ENCODE measurements at places on chromosomes 12 and 14.

DNA sequence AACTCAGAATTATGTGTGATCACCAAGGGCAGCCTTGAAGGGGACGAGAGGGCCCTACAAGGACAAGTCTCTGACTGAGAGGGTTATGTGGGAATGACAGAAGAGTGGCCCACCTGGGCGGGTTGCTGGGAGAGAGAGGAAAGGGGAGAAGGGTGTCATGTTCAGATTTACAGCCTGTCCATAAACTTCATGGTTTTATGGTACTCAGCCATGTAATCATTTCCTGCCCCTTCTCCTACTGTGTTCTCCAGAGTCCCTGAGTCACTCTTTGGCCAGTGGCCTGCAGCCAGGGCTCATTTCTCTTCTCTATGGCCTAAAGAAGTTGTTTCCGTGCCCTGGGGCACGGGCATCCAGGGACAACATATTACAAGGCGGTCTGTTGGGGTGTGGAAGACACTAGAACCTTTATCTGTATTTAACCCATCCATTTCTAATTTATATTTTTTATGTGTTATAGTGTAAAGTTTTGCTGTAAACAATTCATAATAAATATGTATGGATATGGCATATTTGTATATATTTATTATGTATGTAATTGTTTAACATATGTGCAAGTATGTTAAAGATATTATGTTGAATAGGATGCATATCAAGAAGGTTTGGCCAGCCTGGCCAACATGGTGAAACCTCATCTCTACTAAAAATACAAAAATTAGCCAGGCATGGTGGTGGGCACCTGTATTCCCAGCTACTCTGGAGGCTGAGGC, 26.9 kb downstream of the DDX47 start:
- DNase-seq, result no peak

- DNase-seq, result no peak
Measured at GRCh38 chr14:39181693-39182047, 6.6 kb downstream of the PNN start.

DNA sequence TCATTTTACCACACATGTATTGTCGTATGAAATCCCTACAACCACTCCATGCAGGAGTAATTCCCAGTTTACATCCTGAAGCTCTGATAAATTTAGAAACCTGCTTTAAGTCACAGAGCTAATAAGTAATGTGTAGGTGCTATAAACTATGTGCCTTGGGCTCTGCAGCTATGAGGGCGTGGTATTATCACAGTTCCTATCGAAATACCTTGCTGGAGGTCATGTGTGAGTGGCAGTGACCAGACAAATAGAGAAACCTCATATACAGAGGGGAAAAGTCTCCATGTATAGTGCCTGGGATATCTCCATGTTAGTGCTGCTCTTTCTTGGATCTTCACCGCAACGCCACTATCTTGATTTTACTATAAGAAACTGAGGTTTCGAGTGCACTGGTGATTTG, 883 bp upstream of the TBC1D15 start:
- no peak for DNase-seq

GRCh38 chr14:106315436-106315835, 789.1 kb downstream of the TMEM121 start:
- no peak for DNase-seq

GRCh38 chr14:90341784-90342183, 10.0 kb upstream of the NRDE2 start:
- DNase-seq, result no peak

DNA sequence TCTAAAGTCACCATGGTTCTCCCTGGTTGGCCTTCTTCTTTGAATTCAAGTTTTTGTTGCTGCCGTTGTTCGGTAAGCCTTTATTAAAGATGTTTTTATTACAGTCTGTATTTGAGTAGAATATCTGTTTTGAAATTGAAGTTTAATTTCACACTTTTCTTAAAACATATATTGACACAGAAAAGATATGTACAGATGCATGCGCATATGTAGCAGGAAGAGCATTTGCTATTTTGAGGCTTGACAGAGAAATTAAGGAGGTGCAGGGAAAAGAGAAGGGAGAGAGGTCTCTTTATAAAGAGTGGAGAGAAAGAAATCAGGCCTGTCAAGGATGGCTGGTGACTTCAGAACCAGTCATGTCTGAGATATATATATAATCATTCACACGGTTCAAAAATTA, 46.0 kb upstream of the TRIM9 start:
- DNase-seq, result no peak

DNA sequence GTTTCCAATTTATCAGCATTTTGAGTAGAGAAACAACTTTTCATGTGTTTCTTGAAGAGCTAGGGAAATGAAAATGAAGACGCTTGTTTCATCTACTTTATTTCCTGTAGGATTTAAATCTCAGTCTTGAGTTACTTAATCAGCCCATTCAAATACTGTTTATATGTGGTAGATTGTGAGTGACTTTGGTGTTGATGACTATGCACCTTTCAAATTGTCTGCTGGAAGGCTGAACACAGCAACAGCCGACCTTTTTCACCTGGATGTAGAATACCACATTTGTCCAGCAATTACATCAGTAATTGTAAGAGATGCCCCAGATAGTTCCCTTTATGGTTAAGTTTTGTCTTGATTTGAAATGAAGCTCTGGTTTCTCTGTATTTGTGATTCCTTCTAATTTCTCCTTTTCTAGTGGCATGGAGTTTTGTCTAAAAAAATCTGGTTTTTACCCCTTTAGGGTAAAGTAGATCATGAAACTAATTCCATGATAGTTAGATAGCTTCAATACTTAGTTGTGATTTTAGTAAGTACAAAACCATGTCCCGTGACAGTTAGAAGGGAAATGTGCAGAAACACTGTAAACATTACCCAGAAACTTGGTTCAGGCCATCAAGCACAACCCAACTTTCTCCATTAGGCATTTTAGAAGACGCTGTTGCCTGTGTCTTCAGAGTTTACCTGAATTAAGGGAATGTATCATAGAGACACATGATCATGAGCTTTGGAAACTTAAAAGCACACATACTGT, 165.0 kb downstream of the SRGAP1 start:
- no peak for DNase-seq

DNA sequence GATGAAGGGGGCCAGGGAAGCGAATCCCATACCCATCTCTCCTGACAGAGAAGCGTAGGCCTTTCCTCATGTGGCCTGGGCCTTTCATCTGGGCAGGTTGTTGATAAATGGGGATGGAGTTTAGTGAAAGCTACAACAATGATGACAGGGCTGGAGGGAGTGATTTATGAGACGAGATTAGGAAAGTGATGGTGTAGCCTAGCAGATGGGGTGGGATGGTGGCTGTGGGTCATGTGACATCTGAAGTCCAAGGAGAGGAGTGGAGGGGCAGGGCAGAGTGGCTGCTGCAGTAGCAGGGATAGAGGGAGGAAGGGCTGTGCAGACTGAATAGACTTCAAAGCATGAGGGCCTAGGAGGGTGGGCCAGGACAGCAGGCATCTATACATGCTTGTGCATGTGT, 85.5 kb downstream of the ADCK1 start:
- DNase-seq, result no peak

DNA sequence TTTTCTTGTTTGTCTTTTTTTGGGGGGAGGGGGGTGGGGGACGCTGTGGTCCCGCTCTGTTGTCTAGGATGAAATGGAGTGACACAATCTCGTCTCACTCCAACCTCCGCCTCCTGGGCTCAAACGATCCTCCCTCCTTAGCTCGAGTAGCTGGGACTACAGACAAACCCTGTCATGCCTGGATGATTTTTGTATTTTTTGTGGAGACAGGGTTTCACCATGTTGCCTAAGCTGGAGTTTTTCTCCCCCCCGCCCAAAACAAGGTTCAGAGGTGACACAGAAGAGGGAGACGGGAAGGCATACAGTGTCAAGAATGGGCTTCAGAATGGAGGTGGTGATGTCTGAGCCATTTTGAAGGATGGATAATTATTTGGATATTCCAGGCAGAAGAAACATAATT, 116.9 kb upstream of the ATF1 start:
- no peak for DNase-seq

GRCh38 chr12:56988207-56988739, 18.1 kb downstream of the ZBTB39 start:
- DNase-seq, result no peak

DNA sequence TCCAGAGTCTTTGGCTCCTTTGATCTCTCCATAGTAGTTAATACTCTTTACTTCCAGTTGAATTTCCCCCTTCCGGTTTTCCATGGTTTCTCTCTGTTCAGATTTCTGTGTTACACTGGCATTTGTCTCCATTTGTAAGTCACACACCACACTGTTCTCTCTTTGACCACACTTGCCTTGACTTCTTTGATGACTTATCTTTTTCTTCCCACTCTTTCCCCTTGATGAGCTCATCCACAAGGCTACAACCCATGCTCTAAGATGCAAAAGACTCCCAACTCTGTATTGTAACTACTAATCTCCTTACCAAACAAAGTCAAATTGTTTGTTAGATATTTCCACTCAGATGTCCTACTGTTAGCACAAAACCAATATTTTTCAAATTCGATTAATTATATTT, 242.7 kb upstream of the E2F7 start:
- DNase-seq, result no peak

- no peak for DNase-seq
Measured at GRCh38 chr12:31315784-31316465, 10.0 kb downstream of the SINHCAF start.

DNA sequence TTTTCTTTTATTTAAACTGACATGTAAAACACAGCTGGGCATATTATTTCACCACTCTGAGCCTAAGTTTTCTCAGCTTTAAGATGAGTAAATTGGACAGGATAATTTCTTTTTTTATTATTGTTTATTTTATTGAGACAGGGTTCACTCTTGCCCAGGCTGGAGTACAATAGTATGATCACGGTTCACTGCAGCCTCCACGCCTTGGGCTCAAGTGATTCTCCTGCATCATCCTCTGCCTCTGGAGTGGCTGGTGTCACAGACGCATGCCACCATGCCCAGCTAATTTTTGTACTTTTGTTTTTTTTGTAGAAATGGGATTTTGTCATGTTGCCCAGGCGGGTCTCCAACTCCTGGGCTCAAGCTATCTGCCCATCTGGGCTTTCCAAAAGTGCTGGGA, 12.7 kb downstream of the BMAL2 start:
- DNase-seq, result no peak

DNA sequence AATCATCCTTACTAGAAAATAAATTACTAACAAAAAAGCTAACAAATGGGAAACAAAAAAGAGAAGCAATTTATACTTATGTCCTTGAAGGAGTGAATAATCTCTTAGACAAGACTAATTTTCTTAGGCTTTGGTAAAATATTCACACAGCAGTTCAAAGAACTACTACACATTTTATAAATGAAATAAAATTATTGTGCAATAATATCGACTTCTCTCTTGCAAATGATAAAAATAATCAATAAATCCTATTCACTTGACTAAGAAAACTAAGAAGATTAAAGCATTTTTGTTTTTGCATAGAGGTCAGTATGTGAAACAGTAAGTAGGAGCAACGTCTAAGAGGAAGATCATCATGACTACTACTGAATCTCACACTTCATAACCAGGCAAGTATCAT, 82.0 kb downstream of the EML5 start:
- no peak for DNase-seq

DNA sequence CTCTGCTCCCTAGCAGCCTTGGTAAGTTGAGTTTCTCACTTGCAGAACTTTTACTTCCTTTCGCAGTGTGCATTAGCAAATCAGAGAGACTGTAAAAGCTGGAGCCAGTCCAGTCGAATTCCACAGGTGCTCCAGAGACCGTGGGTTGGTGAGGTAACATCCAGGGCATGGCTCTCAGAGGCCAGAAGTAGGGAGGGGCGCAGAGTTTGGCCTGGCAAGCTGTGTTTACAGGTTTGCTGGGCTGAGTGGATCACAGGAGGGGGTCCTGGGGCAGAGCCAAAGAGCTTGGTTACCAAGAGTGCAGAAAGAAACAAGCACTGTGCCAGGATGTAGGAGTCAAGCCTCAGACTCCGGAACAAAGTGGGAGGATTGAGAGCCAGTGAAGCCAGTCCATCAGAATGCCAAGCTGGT, 10.2 kb upstream of the BHLHE41 start:
- no peak for DNase-seq

Measured in central memory CD4-positive, alpha-beta T cell (primary cell).